KG1 (cell line): ENCODE measurements at places on chromosomes 3 and 15.

- no peak for DNase-seq
Observed at GRCh38 chr15:101070502-101071273, 151.5 kb downstream of the LRRK1 start.

GRCh38 chr3:188916934-188917401 lies 254.8 kb upstream of the TPRG1 start:
- no peak for DNase-seq

GRCh38 chr3:127819086-127819485 lies 3.2 kb downstream of the MGLL start:
- no peak for DNase-seq

GRCh38 chr3:14680716-14681115 lies 5.8 kb downstream of the C3orf20 start:
- DNase-seq: no peak

DNA sequence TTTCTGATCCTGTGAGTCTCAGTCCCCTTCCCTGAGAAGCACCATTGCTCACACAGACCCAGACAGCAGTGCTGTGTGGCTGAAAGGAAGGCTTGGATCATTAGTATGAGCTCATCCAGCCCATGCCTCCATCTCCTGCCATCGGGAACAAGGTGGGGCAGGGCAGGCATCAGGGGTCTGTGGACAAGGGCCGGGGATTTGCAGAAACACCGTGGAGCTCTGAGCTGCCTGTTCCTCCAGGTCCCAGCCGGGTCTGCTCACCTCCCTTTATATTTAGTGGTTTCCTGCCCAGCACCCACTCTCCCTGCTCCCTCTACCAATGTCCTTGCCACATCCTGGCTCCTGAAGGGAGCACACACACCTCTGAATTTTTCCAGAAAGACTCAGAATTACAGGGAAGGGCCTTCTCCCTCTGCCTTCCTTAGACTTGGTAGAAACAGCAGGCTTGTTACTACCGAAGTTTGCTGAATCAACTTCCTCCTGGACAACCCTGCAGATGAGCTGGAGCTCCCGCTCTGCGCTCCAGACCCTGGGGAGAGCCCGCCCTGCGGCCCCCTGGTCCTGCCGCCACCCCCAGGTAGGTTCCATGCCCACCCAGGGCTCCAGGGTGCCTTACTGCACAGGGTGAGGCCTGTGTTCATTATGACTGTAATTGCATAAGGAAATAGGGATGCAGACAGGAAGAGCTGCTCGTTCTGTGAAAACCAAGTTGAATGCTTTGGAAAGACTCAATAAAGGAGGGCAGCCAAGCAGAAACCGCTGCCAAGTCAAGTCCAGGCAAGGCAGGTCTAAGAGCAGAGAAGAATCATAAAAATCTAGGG lies 128.1 kb downstream of the NSMCE3 start:
- DNase-seq: no peak

DNA sequence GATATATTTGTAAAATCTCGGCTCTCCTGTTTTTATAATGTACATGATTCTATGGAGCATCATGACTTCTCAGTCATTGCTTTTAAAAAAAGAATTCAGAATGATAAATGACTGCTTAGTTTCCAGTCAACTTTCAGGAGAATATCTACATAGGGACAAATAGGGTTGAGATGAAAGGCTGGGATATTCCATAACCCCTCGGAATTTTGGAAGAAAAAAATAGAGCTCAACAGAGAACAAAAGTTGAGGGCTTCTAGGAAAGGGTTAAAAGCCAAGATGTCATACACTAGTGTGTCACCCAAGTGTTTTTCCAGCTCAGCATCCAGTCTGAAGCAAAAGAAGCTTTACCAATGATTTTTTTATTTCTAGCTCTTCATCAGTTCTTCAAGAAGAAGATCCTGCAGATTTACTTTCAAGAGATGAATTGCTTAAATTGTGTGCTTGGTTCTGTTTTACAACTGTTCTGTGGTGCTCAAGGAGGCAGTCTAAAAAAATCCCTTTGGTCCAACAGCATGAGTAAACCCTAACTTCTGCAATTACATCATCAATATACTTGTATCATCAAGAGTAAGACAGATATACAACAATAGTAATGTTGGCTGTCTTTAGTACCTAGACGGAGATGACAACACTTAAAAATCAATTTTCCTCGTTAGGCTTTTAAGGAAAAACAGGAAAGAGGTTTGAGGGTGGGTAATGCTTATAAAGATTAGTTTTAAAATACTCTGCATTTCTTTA lies 979 bp downstream of the UNC13C start:
- peak; percentile 34 for DNase-seq
